HS-27A (cell line): ENCODE measurements at places on chromosomes 11 and 22.

DNA sequence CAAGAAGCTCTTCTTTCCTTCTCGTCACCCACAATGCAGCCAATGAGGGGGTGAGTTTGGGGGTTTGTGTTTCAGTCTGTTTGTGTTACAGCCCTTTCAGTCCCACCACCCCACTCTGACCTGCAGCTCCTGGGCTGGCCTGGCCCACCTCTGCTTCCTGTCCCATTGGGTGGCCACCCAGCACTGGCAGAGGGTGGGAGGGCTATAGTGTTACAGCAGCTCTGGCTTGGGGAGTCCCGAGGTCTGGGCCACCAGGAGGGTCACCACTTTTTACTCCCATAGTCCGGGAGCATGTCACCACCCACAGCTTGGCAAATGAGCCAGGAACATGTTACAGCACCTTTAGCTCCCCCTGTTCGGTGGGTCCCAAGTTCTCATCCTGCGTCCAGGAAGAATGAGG is 1.7 kb upstream of the OR10S1 start:
- DNase-seq = no peak

GRCh38 chr11:57618438-57618837 is 21.0 kb downstream of the SERPING1 start:
- no peak for DNase-seq

DNA sequence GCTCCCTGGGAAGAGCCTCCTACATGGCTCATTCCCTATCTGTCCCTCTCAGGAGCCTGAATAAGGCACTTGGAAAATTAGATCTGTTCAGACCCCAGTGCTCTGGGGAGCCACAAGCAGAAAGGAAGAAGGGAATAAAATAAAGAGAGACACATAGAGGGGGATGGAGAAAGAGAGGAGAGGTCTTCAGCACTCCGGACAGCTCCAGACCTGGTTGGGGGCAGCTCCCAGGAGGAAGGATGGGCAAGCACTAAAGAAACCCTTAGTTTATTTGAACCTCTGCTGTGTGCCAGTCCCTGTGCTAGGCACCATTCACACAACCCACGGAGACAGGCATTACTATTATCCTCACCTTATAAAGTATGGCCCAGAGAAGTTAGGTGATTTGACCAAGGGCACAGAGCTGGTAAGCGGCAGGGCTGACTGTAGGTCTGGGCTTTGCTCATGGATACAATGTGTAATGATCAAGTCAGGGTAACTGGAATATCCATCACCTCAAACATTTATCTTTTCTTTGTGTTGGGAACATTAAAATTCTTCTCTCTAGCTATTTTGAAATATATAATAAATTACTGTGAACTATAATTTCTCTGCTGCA is 53.7 kb upstream of the LRRC32 start:
- no peak for DNase-seq

- DNase-seq = no peak
Observed at GRCh38 chr11:129881570-129882170, 13.7 kb downstream of the NFRKB start.

GRCh38 chr22:30188911-30189310 is 57.6 kb downstream of the LIF start:
- no peak for DNase-seq

DNA sequence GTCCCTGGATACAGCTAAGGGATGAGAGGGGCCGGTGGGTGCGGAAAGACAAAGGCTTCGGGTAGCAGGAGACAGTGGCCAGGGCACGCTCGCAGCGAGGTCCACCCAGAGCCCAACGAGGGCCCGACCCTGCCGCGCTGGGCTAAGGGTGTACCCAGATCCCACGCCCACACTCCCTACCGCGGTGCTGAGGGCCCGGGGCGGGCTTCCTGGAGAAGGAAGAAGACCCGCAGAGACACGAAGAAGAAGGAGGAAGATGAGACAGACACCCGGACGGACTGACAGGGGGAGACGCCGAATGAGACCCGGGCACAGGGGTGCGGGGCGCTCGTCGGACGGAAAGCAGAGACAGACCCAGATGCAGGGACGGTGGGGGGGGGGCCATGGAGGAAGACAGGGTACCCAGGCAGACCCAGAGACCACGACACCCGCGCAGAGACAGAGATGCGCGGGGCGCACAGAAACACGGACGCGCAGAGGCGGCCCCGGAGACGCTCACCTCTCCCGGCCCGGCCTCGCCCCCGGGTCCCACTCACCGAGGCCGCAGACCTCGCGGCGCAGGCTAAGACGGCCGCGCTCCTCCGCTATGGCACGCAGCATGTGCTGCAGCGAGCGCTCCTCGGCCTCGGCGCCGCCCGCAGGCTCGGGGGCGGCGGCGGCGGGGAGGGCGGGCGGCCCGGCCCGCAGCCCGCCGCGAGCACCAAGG is 437 bp downstream of the KIAA0930 start:
- no peak for DNase-seq

- DNase-seq = no peak
Observed at GRCh38 chr11:111359223-111360149, 19.6 kb downstream of the POU2AF1 start.

DNA sequence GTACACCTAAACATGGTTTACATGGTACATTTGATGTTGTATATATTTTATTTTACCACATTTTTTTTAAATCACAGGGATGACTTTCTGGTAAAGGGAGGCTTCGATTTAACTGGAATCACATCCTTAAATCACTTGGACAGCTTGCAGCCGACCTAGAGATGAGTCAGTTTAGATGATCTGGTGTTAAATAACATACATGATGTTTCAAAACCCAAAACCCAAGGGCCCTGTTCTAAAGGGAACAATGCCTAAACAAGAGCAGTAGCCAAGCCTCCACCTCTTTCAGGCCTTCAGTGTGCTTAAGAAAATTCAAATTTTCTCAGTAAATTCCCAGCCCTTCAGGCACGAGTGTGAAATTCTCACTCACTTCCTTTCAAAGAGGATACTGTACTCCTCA is 108.8 kb downstream of the WT1 start:
- DNase-seq = no peak

GRCh38 chr11:62391642-62392425 is 27.0 kb upstream of the SCGB1A1 start:
- DNase-seq = no peak
